Activated T-helper 1 cell treated with anti-CD3 and anti-CD28 coated beads, Interleukin-2, amount 50 U/mL, for 16 hours (primary cell): ENCODE measurements at places on chromosomes 4 and X.

DNA sequence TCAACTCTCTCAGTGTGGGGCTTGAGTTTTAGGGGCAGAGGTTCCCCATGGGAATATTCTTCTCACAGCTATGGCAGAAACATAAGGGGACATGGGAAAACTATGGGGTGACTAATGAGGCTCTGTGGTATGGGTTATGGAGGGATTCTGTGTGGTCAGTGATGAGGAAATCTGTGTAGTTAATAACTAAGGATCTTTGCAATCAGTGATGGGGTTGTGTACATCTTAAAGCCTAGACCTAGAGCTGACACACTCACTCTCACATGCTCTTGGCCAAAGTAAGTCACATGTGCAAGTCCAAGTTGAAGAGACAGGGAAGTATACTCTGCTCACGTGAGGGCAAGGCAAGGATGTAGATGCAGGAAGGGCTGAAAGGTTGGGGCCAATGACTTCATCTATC lies 86.4 kb upstream of the UXT start:
- no peak for DNase-seq

GRCh38 chrX:39815631-39816030 lies 282.1 kb downstream of the BCOR start:
- no peak for DNase-seq

- no peak for DNase-seq
Measured at GRCh38 chr4:108160741-108161352, 7.9 kb downstream of the LEF1 start.

GRCh38 chr4:88803600-88804096 lies 106.0 kb upstream of the NAP1L5 start:
- DNase-seq, result no peak

GRCh38 chrX:20130357-20130756 lies 11.3 kb downstream of the EIF1AX start:
- DNase-seq, result no peak

DNA sequence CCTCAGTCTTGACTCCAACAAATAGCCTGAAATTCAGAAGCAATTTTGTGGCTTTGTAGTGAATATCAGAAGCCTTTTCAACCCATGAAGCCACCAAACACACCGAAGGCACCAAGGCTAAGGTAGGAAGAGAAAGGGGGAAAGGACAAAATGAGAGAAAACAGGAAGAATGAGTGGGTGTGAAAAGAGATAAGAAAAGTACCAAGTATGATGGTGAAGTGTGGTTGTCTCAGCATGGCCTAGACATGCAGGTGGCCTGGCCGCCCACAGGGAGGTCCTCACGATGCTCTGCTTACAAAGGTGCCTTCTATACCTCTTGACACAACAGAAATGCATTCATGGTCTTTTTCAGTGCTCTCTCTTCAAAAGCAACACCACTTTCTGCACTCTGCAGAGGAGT lies 34.9 kb downstream of the ACSL1 start:
- no peak for DNase-seq

DNA sequence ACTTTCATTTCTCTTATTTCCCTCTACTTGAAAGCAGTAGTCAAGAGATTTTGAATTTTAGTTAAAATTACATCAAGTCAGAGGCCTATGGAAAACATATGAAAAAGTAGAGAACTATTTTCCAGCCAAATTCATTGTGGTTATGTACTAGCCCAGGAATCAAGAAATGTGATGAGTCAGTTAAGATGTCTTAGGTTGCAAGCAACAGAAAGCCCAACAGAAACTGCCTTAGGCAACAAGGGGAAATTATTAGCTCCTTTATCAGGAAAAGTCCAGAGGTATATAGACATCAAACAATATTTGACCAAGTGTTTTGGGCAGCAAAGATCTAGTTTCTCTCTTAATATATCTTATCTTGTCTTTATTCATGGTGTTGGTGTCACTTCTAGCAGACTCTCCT lies 37.8 kb upstream of the FRMD7 start:
- DNase-seq, result no peak

GRCh38 chr4:125350470-125351135 lies 35.8 kb downstream of the FAT4 start:
- DNase-seq, result no peak

DNA sequence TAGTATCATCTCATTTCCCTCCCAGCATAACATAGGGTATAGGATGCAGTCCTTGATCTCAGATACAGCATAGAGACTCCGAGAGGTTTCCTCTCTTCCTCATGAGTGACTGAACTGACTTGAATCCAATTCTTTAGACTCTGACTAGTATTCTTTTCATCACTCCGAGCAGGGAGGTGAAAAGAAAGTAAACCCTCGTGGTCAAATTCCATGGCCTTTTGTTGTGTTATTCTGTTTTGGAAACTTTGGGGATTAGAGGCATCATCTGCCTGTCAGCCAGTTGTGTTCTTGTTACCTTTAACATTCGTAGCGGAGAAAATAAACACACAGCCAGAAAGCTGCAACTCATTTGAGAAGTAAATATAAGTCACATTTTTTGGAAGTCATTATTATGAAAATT lies 206.6 kb downstream of the ARHGAP10 start:
- no peak for DNase-seq

DNA sequence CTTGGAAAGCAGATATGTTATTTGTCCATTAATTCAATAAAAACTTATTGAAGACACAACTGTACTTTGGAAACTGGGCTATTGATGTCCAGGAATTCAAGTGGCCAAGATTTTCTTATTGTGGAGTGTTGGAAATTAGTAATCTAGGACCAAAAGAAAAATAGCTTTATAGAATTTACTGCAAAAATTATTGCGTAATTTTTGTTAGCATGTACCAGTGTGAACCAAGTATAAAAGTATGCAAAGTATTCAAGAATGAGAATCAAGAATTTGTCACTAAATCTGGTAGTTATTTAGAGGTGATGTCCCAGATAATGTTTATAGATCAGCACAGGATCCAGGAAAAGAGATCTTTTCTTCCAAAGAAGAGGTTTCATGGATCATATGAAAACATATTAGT lies 468.9 kb upstream of the CTSO start:
- no peak for DNase-seq

DNA sequence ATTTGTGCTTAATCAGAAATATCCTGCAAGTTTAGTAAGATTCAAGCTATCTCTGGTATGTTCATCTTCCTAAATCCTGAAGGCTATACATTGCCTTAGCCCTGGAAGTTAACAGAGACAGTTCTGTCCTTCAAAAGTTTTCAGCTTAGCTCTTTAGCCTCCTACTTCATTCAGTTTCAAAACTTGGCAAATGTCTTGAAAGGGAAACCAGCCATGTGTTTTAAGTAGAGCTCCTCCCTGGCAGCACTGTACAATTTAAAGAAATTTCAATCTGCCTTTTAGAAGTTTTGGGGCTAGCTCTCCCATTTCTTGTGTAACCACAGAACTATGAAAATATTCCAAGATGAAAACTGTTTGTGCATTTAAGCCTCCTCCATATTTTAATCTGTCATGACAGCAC lies 47.0 kb downstream of the FANCB start:
- DNase-seq, result no peak
